ENCODE measurements at places on chromosomes 5 and 9. TPM values are rescaled to one million over a fixed set of nuclear protein-coding genes. Genes with fewer than 3 reads are reported as not detected.

The AFAP1L1 gene
- not detected for total RNA-seq

The IFNA6 gene
- total RNA-seq: not detected

The SLC36A3 gene
- not detected for total RNA-seq

The MACROH2A1 gene
- 196 TPM for total RNA-seq

The CDX1 gene
- total RNA-seq: not detected

The ALDH1A1 gene
- 0.54 TPM for total RNA-seq

DNA sequence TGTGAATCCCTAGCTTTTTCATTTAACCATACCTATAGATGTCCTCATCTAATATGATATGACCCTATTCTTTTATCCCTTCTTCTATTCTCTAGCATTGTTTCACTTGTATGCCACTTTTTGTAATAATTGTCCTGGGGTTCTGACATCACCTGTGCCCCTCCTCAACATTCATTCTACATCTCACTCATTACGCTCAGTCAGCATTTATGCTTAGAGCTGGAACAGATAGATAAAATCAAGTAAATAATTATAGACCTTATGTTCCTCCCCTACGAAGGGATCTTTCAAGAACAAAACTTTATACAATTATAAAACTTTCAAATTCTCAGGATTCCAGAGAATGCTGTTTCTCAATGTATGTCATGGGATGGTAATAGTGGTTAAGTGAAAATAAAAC lies 18.0 kb downstream of the GABRA6 start:
- no peak for DNase-seq

DNA sequence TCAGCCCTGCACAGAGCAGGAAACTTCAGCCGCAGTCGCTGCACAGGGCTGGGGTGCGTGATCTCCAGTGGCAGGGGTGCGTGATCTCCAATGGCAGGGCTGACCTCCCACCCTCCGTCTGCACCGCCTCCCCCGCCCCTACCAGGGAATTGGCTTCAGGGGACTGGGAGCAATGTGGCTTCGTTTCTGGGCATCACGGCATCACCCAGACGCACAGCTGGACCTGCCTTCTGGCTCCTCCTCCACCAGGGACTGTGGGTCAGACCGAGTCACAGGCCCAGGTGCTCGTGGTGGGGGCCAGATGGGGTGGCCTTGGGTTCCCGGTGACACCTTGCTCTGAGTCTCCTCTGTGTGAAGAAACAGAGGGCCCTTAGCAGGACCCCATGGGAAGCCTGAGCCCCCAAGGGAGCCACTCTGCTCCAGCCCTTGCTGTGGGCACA lies 51.1 kb downstream of the AHRR start:
- no peak for DNase-seq

DNA sequence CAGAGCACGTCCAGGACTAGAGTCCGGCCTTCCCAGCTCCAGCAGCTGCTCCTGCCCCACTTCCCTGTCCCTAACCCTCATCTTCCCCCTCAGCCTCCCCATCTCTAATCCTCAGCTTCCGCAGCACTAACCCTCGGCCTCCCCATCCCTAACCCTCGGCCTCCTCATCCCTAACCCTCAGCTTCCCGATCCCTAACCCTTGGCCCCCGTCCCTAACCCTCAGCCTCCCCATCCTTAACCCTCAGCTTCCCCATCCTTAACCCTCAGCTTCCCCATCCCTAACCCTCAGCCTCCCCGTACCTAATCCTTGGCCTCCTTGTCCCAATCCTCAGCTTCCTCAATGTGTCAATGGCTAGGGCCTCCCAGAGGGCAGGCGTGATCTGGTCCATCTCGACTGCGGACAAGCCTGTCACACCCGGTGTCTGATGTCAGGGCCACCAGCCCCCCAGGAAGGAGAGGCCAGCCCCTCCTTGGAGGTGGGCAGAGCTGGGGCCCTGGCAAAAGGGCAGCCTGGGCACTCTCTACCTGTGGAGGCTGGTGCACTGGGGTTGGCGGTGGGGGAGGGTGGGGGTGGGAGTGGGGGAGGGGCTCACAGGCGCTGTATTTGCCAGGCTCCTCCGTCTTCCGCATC lies 1.4 kb downstream of the OBP2B start:
- no peak for DNase-seq

DNA sequence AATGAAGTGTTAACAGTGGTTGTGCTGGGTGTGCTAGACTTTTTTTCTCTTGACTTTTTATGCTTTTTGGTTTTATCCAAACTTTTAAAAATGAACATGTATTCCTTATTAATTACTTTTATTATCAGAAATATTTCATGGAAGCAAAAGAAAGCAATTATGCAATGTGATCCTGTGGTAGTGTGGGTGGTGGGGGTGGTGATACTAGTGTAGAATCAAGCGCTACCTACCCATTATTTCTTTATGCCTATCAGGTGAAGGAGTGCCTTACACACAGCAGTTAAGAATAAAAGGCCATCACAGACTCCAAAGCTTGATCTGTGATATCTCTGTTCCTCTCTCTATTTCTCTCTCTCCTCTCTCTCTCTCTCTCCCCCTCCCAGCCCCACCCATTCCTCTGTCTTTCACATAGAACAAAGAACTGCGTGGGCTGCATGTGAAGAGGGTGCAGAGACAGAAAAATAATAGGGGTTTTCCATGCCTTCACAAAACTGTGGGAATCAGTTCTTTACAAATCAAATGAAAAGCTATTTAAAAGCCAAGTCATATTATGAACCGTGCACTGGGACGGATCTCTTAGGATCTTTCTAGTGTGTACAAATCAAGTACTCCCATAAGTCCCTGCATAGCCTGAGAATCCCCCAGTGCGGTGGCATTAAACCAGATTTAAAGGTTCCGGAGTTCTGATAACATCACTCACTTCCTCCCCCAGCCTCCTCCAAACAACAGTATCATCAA lies 351.2 kb downstream of the RAB3C start:
- DNase-seq: no peak

DNA sequence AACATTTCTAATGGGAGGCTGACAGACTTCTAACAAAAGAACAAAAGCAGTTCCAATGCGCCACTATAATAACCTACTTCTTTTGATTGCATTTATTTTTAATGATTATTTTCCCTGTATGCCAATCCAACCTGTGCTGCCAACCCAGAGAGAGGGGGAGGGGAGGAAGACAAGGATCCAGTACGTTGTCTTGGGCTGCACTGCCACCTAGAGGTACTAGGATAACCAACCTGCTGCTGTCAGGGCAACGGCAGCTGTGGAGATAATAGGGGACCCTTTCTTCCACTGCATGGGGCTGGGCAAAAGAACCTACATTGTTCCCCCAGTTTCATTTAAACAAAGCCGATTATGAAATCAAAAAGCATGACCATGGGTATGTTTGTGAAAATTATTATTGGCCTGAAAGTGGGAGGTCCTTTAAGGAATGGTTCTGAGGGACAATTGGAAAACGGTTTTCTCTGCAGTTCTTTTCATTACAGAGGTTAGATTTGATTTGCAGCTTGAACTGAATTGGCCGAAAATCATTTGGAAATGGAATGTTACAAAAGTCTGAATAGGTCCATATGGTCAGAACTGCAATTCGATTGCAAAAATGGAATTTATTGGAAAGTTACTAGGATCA lies 101.3 kb downstream of the RASEF start:
- DNase-seq: peak; percentile 11

GRCh38 chr5:18602402-18602801 lies 968.1 kb downstream of the TAF11L14 start:
- DNase-seq: no peak

- DNase-seq: no peak
These were observed 1.9 kb upstream of the RGS14 start for GRCh38 chr5:177355868-177356168.

DNA sequence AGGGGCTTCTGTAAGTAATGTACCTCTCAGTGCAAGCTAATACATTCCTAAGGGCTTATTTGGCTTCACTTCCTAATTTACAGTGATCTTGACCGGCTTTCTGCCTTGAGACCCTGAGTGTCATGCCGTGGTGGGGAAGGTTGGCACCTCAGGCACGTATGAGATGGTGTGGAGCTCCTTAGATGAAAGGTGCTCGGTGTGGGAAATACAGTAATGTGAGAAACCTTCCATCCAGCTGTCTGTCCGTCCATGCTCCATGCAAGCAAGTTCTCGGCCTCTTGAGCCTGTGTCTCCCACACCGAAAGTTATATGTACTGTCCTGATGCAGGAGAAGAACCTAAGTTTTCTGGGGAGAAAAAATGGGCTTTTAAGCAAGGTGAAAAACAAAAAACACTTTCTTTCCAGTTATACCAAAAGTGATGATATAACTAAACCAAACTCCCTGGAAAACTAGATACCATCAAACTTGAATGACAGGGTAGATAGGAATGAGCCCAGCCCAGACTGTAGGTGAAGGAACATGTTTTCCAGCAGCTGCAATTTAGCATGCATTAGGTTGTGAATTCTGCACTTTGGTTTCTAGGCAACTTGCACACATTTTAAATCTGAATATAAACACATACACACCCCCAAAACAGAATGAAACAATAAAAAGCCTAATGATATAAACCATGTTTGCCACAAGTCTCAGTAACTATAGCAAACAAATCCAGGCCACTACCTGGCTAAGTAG lies 279.6 kb downstream of the FANCC start:
- DNase-seq: no peak

GRCh38 chr9:135117281-135117680 lies 29.8 kb downstream of the OLFM1 start:
- DNase-seq: no peak

DNA sequence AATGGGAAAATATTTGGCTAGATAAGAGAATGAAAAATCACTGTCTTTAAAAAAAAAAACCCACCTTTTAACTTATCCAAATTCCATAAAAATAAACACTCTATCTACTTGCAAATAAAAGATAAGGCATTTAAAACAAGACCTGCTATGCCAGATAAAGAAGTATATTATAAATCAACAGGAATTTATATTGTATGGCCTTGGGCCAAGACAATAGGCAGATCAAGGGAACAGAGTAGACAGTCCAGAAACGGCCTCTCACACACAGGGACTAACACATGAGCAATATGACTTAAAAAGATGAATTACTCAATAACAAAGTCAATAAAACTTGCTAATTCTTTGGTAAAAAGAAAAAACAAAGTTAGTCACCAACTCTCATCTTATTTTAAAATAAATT lies 34.7 kb upstream of the ICE1 start:
- DNase-seq: no peak

- DNase-seq: no peak
These were observed 125.0 kb upstream of the MTAP start for GRCh38 chr9:21677387-21677786.

GRCh38 chr5:16551628-16552027 lies 65.2 kb downstream of the RETREG1 start:
- no peak for DNase-seq

GRCh38 chr9:121527371-121527770 lies 27.7 kb upstream of the GGTA1 start:
- DNase-seq: no peak

DNA sequence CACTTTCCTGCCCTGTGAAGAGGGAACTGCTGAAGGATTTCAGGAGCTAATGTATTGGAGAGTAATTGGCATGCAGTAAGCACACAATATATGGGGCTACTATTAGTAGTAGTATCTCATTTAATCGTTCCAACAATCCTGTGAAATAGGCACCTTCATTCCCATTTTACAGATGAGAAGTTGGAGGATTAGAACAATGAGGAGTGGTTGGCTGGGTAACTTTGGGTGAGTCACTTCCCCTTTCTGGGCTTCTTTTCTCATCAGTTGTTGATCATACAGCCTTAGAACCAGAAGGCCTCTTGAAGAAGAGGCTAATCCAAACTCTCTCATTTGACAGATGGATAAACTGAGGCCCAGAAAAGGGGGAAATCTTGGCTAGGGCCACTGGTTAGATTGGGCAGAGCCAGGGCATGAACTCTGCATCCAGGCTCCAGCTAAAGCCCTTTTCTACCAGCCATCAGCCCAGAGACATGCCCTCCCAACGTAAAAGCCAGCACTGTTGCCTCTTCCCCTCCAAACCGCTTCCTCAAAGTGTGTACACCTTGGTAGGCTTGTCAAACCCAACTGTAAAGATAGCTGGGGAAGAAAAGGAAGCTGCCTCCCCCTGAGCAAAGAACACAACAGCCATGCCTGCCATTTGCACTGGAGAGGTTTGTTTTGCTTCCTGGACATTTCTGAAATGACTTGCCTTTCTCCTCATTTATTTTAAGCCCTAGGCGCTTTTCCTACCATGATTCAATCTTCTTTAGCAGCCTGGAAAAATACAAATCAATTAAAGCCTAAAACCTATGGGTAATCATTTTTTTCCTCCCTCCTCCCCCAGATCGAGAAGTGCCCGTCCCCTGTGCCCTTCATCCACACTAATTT lies 992 bp downstream of the SPACA9 start:
- no peak for DNase-seq

DNA sequence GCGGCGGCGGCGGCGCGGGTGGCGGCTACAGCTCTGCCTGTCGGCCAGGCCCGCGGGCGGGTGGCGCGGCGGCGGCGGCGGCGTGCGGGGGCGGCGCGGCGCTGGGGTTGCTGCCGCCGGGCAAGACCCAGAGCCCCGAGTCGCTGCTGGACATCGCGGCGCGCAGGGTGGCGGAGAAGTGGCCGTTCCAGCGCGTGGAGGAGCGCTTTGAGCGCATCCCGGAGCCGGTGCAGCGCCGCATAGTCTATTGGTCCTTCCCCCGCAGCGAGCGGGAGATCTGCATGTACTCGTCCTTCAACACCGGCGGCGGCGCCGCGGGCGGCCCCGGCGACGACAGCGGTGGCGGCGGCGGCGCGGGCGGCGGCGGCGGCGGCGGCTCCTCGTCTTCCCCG lies 296 bp downstream of the ZSWIM6 start:
- DNase-seq: no peak

DNA sequence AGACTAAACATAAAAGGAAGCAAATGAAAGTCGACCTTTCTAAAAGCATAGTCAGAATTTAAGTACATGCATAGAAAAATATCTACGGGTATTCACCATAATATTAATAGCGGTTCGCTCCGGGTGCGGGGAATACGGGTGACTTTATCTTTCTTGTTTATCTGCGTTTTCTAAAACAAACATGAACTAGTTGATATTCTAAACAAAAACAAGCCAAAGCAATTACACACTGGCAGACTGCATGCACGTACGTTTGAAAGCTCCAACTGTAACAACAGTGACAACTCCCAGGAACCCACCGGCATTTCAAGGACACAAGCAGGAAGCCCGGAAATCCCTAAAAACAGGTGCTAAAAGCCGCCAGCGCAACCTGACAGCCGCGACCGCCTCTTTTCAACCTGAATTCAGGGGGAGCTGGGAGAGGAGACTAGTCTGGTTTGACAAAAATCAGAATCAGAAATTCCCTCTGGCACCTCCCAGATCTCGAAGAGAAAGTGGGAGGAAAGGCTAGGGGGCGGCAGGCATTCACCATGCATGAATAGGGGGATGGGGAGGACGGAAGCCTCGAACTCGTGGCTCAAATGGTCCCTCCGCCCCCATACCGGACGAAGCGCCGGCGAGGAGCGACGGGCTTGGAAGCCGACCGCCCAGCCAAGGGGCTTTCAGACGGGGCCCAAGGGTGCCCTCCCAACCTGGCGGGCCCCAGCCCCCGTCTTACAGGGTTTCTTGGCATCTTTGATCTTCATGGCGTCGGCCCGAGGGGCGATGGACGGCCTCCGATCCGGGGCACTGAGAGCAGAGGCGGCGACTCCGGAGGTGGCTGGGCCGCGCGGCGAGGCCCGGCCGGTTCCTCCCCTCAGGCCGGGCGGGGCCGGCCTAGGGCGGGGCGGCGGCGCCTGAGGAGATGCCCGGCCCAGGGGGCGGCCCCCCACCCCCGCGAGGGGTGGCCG lies at the start of gene PANK3:
Gene PANK3 (minus strand): TSS at position 831 of the 950 bp plus-strand sequence. CDS start 85 bp downstream, at position 746.
- DNase-seq: no peak

- peak; percentile 16 for DNase-seq
These were observed 44.1 kb downstream of the KCNV2 start for GRCh38 chr9:2761424-2761823.

GRCh38 chr5:56298336-56299090 lies 65.4 kb upstream of the ANKRD55 start:
- DNase-seq: no peak

GRCh38 chr9:93869863-93870262 lies 85.3 kb downstream of the BARX1 start:
- no peak for DNase-seq

Measured in GM12878 (cell line).